GM12878 (cell line): ENCODE measurements at places on chromosomes 11 and 22. TPM values are rescaled to one million over a fixed set of nuclear protein-coding genes. Genes with fewer than 3 reads are reported as not detected.

- DNase-seq, result no peak
Observed at GRCh38 chr11:27673979-27674663, 26.1 kb downstream of the BDNF start.

- no peak for DNase-seq
Observed at GRCh38 chr11:126058105-126058874, 4.4 kb downstream of the CDON start.

DNA sequence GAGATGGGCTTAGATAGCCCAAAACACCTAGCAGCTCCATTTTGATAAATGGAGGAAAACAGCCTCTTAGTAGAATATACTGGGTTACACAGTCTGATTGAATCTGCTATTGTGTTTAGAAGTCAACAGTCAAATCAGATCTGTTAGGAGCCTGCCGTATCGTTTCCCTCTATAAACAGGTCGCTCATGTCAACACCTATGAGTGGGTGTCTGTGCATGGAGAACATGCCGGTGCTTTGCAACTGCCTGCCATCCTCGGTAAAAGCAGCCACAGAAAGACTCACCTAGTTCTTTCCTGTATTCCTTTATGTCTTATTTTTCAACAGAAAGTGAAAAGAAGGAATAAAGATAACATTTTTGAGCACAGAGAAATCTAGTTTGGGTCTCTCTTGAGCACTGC lies 99.4 kb downstream of the ETS1 start:
- DNase-seq, result no peak

NRGN gene
- 2.7 and 3.2 TPM in 2 replicates for total RNA-seq

DNA sequence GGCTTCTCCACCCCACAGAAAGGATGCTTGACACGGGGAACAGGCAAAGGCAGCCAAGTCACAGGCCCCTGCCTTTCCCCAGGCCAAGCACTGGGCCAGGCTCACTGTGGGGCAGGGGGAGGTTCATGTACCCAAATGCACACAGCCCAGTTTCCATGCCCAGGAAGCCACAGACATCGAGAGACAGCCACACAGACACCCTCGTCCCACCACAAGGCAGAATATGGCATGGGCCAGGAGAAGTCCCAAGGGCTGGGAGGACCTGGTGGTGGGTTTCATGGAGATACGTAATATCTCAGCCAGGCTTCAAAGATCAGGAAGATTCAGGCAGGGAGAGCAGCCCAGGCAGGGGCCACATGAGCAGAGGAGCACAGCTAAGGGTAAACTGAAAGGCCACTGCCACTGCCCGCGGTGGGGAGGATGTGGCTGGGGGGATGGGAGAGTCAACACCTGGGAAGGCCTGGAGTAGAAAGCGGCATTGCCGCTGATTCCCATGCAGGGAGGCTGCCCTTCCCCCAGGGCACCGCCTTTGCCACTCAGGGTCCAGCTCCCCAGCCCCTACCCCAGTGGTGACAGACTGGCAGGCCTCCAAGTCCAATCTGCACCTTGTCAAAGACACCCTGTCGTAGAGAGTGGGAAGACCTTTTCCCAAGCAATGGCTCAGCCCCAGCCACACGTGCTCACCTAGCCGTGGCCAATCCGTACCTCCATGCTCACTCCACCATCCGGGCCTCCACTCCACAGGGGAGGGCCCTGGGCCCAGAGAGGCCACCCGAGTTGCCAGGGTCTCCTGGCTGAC lies 2.4 kb upstream of the MFNG start:
- no peak for DNase-seq

OR4A16 gene
- not detected in 2 replicates for total RNA-seq

LRRC74B gene
- total RNA-seq, result not detected in 2 replicates

CCDC88B gene
- total RNA-seq, result 55.5 and 66.0 TPM in 2 replicates

DNA sequence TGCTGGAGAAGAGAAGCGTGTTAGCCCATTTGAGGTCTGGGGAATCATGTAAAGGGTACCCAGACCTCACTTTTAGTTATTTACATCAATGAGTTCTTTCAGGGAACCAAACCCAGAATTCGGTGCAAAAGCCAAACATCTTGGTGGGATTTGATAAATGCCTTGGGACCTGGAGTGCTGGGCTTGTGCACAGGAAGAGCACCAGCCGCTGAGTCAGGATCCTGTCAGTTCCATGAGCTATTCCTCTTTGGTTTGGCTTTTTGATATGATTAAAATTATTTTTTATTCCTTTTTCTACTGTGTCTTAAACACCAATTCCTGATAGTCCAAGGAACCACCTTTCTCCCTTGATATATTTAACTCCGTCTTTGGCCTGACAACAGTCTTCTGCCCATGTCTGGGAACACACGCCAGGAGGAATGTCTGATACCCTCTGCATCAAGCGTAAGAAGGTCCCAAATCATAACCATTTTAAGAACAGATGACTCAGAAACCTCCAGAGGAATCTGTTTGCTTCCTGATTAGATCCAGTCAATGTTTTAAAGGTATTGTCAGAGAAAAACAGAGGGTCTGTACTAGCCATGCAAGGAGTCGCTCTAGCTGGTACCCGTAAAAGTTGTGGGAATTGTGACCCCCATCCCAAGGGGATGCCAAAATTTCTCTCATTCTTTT lies 65.2 kb downstream of the ALX4 start:
- DNase-seq, result no peak

DNA sequence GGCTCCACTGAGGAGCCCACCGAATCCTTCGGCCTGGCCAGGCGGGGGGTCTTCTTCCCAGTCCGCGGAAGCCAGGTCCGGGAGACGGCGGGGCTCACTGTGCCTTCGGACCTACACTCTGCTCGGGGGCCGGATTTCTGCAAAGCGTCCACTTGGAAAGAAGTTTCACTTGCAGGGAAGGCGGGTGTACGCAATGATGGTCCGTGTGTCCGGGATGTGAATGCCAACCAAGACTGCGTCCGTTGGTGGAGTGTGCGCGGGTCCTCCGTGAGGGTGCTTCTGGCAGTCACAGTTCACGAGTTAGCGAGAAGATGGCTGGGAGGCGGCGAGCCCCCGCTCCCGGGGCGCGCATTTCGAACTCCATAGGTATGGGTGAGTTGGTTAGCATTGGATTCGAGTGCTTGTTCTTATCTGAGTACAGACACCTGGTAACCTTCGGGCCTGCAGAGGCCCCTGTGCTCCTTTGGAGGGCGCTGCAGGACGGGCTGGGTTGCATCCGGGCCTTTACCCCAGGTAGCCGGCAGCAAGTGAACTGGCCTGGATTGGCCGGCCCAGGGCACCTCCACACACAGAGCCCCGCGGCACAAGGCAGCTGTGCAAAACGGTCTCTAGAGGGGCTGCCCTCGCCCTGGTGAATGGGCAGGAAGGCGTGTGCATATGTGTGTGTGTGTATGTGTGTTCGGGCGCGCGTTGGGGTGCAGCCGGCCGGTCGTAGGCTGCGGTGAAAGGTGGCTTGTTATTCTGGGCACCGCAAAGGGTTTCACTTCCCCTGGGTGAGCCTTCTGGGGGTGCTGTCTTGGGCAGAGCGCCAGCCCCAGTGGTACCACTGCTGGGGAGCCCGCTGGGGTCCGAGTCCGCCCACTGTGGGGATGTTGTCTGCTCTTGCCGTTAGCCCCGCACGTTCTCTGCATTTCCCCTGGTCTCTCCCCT lies 13.3 kb upstream of the CYP2R1 start:
- no peak for DNase-seq

FOLR3 gene
- not detected in 2 replicates for total RNA-seq

DNA sequence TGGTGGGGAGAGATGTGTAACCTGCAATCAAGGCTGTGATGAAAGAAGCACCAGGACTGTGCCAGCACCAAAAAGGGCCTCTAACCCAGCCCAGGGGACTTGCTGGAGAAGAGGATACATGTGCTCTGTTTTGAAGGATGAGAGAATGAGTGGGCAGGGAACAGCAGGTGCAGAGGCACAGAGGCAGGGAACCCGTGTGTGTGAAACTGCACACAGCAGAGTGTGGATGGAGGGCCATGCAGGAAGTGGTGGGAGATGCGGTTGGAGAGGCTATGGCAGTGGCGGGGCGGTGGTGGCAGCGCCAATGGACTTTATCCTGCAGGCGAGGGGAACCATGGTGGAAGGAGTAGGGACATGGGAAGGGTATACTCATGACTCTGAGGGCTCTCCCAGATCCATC lies 25.2 kb upstream of the LRRC32 start:
- DNase-seq, result no peak

GRCh38 chr11:120465921-120466534 lies 45.5 kb upstream of the GRIK4 start:
- DNase-seq, result no peak

- no peak for DNase-seq
Observed at GRCh38 chr11:94581926-94582325, 14.8 kb downstream of the PIWIL4 start.

CALCB gene
- 0.28 TPM in 1 of 2 replicates, not detected in the other for total RNA-seq

- no peak for DNase-seq
Observed at GRCh38 chr11:133081730-133082452, 450.4 kb downstream of the OPCML start.

CATSPER1 gene
- total RNA-seq, result not detected in 2 replicates

- DNase-seq, result no peak
Observed at GRCh38 chr11:110061296-110061695, 31.9 kb upstream of the ZC3H12C start.

DNA sequence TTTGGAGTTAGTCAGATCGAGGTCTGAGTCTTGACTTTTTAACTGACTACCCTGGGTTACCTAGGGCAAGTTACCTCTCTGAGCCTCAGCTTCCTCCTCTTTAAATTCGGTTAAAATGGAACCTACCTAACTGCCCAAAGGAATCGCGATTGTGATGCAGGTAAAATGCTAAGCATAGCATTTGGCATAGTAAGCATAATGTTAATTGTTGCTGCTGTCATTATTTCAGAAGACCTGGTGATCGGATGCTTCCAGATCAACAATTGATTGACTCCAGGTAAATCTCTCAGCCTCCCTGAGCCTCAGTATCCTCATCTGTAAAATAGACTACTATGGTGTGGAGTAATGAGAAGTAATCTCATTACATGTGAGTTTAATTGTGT lies 550 bp upstream of the SLC43A1 start:
- DNase-seq, result no peak

GRCh38 chr22:41288245-41288946 lies 2.4 kb upstream of the RANGAP1 start:
- no peak for DNase-seq

DNA sequence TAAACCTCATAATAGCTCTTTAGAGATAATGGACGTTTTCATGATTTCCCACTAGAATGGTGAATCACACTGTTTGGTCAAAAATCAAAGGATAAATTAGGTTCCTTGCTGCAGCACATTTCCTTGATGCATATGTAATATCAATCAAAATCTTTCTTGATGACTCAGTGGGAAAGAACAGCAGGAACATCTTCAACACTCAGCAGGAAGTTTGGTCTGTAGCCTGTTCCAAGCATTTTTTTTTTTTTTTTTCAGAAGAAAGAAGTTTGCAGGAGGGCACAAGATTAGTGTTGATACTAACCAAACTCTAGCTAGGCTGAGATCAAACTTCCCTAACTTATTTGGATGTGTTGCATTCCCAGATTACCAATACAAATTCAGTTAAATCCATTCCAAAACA lies 1529.8 kb downstream of the FAM181B start:
- no peak for DNase-seq

SULT4A1 gene
- total RNA-seq, result not detected in 2 replicates

GRCh38 chr11:95499516-95500135 lies 268.6 kb upstream of the SESN3 start:
- no peak for DNase-seq

DNA sequence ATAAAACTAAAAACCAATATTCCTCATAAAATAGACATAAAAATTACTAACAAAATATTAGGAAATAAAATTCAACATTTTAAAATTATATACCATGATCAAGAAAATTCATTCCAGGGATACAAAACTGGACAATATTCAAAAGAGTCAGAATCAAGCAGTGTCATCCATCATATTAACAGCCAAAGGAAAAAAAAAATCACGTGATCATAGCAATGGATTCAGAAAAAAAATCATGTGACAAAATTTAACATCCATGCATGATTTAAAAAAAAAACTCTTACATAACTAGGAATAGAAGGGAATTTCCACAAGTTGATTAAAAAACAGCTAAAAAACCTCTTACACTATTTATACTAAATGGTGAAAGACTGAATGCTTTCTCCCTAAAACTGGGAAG lies 95.3 kb upstream of the USP47 start:
- DNase-seq, result no peak

DNA sequence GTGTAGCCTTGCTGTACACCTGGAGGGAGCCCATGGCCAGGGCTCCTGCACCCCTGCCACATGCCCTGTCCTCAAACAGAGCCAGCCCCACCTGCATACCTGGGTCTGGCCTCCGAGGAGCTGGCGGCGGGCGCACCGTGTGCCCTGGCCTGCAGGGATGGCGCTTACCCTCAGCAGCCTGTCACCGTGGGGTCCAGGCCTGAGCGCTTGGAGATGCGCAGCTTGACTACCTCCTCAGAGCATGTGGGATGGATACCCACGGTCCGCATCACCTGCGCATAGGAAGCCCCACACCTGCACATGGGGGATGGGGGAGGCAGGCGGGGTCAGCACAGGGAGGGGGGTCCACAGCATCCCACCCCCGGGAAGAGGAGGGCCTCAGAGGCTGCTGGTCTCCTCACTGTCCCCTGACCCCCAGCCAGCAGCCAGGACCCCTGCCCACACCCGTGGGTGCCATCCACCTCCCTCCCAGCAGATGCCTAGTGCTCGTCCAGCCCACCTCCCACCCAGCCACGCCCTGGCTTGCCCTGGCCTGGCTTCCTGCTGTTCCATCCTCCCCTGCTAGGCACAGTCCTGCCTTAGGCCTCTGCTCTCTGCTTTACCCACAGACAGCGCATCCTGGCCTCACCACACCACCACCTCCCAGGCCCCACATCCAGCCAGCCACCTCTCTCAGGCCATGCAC lies 22.4 kb upstream of the GNB1L start:
- DNase-seq, result no peak

ZNF70 gene
- 2.3 and 2.4 TPM in 2 replicates for total RNA-seq

DNA sequence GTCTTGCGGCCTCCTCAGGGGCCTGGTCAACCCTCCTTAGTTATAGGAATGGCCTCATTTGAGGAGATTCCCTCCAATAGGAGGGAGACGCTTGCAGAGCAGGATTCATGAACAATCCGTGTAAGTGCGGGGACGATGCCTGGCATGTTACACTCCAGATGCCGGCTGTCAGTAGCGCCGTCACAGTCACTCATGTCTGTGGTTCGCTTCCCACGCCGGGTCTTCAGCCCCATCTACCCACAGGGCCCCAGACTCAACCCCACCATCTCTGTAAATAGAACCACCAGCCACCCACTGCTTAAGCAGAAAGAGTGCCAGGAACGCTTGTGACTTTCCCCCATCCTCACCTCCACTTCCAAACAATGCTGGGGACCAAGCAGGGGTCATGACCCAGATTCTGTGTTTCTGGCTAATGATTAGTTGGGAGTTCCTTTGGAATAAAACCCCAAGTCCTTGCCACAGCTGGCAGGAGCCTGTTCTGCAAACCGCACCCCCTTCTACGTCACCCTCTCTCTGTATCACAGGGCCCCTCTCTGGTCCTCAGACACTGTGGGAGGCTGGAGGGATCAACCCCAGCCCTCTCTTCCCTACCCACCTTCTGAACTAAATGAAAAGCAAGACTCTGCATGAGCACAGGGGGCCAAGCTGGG lies 38.8 kb upstream of the TOLLIP start:
- DNase-seq, result no peak

CARD18 gene
- not detected in 2 replicates for total RNA-seq
